ENCODE measurements at places on chromosomes 7 and 10.

GRCh38 chr7:6691609-6692106 is 15.1 kb downstream of the ZNF12 start:
- DNase-seq = peak; percentile 15

GRCh38 chr10:96949039-96949683 is 117.1 kb downstream of the LCOR start:
- DNase-seq = no peak

- DNase-seq = no peak
Measured at GRCh38 chr7:157996359-157997079, 591.1 kb downstream of the PTPRN2 start.

- no peak for DNase-seq
Measured at GRCh38 chr10:22942437-22942836, 14.6 kb downstream of the ARMC3 start.

- DNase-seq = no peak
Measured at GRCh38 chr10:34200355-34200901, 614.7 kb downstream of the PARD3 start.

- no peak for DNase-seq
Measured at GRCh38 chr10:1677307-1677939, 59.9 kb downstream of the ADARB2 start.

- DNase-seq = no peak
Measured at GRCh38 chr10:79254333-79255006, 92.8 kb upstream of the PPIF start.

- no peak for DNase-seq
Measured at GRCh38 chr7:47464266-47464665, 117.6 kb downstream of the TNS3 start.

GRCh38 chr10:17386616-17387075 is 67.7 kb downstream of the ST8SIA6 start:
- peak; percentile 24 for DNase-seq

DNA sequence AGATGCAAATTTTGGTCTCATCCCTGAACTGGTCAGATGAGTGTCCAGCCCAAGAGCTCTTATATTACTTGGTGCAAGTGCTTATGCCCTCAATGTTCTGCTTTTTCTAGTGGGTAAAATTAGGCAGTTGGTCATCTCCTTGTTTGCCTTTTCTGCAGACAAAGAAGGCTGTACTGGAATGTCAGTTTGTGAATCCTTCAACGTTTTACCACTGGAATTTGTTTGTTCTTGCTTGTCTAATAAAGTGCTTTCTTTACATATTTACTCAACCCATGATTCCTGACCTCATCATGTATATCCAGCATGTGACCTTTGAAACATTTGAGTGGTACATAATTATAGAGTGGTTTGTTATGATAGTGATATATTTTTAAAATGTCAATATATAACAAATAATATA is 232.2 kb upstream of the TEX47 start:
- no peak for DNase-seq

DNA sequence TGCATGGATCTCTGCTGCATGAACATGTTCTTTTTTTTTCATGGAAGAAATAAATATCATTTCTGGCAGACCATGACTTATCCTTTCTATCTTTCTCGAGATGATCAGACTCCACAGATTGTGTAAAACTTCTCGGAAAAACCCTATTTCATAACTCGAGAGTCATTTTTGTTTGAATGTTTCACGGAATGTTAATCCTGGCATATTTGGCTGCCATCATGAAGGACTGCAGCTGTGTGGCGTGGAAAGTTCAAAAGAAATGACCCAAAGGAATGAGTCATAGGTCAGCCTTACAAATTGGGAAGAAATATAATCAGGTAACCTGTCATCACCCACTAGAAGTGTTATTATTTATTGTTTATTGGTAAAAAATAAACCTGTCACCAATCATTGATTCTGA is 566.8 kb downstream of the SDK1 start:
- DNase-seq = no peak

GRCh38 chr10:122664501-122664900 is 35.1 kb downstream of the C10orf120 start:
- DNase-seq = no peak

- DNase-seq = peak; percentile 36
Measured at GRCh38 chr7:19558527-19558926, 150.3 kb downstream of the POLR1F start.

DNA sequence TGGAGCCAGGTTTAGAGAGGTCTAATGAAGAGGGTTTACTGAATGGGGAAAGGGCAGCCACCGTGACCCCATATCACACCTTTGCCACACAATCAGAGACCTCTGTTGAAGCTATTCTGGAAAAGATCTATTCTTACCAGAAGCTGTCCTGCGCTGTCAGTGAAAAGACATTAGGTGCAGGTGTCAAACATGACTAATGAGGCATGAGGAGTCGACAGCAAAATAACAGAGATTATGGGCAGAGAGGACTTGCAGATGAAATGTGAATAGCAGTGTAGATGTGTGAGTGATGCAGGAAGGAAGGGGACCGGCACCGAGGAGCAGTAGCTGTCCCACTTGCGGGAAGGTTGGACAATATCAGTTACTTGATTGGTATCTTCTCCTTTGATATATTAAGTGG is 627.7 kb upstream of the GALNT17 start:
- DNase-seq = no peak

GRCh38 chr7:98324782-98325181 is 43.3 kb downstream of the BRI3 start:
- DNase-seq = no peak

DNA sequence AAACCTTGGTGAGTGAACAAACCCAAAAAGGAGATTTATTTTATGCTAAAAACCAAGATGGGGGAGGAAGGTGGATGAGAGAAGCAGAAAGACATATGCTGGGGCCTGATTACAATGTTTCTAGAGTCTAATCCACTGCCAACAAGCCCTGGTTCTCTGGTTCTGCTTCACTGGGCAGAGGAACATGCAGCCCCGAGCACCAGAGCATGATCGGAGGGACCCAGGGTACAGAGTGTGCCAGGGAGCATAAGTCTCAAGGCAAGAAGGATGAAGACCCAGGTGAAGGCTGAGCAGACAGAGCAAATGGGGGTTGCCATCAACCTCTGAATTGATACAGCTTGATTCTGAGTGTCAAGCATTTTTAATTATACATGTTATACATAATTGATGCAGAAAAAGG is 30.7 kb downstream of the SLC16A12 start:
- DNase-seq = no peak

- peak; percentile 46 for DNase-seq
Measured at GRCh38 chr10:6473901-6474370, 106.1 kb downstream of the PRKCQ start.

DNA sequence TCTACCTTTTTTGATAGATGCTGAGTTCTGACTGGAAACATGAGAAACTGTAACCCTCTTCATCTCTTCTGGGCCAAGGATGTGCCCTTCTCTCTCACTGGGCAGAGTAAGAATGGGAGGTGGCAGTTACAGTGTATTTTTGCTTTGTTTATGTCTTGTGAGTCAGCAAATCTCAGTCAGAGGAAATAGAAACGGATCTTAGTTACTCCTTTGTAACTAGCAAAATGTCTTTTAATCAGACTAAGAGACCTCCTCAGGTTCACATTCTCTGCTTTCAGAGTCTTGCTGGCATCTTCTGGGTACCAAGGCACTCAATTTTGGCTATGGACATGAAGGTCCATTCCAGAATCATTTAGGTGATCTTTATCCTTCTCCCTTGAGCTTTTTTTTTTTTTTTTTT is 70.9 kb downstream of the HHEX start:
- DNase-seq = peak; percentile 19

DNA sequence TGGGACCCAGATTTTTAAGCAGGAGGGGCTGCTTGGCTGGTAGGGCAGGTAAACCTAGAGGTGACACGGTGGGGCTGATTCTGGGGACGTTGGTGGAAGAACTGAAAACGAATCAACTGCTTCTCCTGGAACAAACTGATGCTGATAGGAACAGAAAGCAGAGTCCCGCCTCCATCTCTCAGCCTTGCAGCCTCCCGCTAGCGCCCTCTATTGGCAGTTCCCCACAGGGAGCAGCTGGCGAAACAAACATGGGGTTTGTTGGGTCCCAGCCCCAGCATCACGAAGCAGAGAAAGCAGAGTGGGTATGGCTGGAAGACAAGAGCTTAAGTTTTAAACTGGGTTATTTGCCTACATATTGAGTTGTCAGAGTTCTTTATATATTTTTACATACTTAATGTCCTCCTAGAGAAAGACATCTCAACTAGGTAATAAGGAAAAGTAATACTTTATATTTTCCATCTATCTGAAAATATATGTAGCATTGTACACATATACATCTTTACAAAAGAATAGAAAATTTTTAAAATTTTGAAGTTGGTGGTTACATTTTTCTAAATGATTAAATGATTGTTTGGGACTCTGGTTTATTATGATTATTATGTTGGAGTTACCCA is 42.3 kb upstream of the FOXI2 start:
- peak; percentile 11 for DNase-seq

- DNase-seq = peak; percentile 45
Measured at GRCh38 chr7:27147199-27148030, at the start of gene HOXA6. Gene HOXA6, minus strand, starts transcription at chr7:27147774. Its CDS starts 25 bp downstream, at chr7:27147749.

DNA sequence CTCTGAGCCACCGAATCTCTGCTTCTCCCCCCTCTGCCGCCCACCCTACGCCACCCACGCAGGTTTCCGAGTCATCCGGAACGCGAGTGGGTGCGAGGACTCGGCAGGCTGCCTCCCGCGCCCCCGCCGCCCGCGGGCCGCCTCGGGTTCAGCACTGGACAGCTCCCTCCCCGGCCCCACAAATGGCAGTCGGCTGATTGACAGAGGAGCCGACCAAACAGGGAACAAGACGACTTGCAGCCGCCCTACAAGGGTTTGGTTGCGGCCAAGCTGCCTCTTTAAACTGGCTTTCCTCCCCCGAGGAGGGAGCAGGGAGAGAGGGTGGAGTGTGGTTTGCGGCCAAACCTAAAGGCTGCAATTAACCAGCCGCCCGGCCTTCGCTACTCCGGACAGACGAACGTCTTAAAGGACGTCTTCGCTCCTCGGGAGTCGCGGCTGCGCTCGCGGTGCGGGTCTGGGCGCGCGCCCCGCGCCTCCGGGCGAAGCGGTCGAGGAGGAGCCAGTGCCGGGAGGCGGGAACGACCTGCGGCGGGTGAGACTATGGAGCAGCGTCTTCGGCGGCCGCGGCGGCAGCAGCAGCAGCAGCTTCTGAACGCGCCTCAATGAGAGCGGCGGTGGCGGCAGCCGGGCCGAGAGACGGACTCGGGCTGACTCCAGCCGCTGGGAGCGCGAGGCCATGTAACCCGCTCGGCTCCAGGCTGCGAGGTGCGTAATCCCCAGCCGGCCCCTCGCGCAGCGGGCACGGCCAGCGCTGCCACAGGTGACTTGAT is at the start of gene GPR158:
GPR158 (plus strand) TSS at position 541 of the 770 bp plus-strand sequence. CDS start 420 bp downstream, outside the sequence.
- peak; percentile 94 for DNase-seq

- DNase-seq = no peak
Measured at GRCh38 chr7:137441451-137441850, 97.9 kb upstream of the PTN start.

DNA sequence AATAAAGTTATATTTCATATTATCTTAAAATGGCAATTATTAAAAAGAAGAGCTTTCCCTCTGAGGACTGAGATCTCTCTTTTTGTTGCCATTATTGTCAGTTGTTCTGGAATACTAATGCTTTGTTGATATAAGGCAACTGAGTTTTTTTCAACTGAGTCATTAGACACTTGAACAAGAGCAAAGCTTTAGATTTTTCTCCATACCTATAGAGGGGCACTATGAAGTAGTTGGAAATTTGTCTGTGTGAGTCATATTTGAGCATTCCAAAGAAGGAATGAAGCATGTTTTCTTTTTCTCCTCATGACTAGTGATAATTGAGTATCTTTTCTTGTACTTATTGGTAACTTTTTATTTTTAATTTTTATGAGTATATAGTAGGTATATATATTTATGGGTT is 24.5 kb downstream of the RPA3 start:
- peak; percentile 81 for DNase-seq

DNA sequence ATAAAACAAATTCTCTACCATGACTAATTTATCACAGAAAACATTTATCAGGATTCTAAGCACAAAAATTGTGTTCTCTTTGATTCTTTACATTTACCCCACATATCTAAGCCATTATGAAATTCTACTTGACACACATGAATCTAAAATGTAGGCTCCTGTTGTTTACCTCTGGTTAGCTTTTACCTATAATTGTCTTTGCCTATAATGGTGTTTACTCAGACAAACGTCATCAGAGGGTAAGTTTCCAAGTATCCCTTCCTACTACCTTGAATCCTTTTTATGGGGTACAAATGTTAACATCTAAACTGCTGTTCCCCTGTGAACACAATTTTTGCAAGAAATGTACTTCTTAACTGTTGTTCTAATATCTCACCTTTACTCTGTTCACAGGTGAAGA is 63.5 kb downstream of the MINDY3 start:
- DNase-seq = peak; percentile 8
